ENCODE measurements at places on chromosomes 4 and X.
A peak's percentile ranks its signal among the peaks of the same experiment; 100 is the strongest.

DNA sequence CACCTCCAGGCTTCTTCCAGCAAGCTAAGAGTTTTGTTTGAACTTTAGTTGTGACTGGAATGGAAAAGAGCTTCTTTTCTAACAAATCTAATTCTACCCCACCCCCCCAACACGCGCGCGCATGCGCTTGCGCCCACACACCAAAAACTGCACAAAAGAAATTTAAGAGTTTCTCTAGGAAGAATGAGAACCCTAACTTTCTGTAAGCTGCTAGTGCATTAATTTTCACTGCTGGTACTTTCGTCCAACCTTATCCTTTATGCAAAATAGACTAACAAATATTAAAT, 9.0 kb upstream of the INTU start:
- no peak for DNase-seq

GRCh38 chr4:140098455-140099160, 55.4 kb downstream of the MAML3 start:
- DNase-seq, result no peak

- DNase-seq, result no peak
Measured at GRCh38 chr4:115152965-115153364, 39.5 kb upstream of the NDST4 start.

DNA sequence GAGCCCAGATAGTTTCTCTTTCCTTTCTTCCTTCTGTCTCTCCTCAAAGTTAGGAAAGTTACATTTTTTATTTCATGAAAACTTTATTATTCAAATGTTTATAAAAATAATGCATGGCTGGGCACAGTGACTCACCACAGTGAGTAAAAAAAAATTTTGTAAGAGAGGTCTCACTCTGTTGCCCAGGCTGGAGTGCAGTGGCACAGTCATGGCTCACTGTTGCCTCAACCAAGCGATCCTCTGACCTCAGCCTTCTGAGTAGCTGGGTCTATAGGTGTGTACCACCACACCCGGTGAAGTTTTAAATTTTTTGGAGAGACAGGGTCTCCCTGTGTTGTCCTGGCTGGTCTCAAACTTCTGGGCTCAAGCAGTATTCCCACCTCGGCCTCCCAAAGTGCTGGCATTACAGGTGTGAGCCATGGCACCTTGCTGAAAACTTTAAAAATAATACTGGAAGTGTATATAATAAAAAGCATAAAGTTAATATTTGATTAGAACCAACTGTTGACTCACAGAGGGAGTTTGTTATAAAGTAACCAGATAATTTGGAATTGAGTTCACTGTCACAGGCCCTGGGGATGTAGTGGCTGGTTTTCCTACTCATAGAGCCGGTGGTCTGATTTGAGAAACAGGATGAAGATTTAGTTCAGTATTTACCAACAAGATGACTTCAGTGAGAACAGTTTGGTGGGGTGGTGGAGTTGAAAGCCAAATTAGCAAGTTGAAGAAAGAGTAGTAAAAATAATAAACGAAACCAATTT, 18.0 kb downstream of the CMC4 start:
- no peak for DNase-seq

GRCh38 chr4:23060776-23061175, 368.0 kb downstream of the GBA3 start:
- DNase-seq, result no peak

- DNase-seq, result no peak
Measured at GRCh38 chrX:141787655-141788054, 50.5 kb upstream of the MAGEC3 start.

- DNase-seq, result no peak
Measured at GRCh38 chrX:48737940-48738339, 23.6 kb upstream of the GLOD5 start.

DNA sequence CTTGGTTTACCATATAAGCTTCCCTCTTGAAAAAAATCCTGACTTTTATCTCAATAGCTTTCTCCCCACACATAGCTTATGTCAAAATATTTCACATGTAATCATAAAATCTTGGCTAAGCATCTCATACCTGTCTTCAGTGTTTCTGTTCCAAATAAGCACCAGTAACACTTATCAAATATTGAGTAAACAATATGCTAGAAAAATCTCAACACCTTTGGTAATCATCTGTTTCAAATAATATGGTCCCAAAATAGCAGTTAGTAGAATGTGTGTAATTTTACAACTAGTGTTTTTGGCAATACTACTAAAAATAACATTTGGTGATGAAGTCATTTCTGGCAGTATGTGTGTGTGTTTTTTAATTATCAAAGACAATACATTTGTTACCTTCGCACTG, 2138.2 kb downstream of the PCDH7 start:
- no peak for DNase-seq

GRCh38 chrX:34655501-34656455, 1.3 kb downstream of the TMEM47 start:
- DNase-seq, result no peak

- DNase-seq, result no peak
Measured at GRCh38 chrX:50941638-50942037, 31.1 kb downstream of the BMP15 start.

DNA sequence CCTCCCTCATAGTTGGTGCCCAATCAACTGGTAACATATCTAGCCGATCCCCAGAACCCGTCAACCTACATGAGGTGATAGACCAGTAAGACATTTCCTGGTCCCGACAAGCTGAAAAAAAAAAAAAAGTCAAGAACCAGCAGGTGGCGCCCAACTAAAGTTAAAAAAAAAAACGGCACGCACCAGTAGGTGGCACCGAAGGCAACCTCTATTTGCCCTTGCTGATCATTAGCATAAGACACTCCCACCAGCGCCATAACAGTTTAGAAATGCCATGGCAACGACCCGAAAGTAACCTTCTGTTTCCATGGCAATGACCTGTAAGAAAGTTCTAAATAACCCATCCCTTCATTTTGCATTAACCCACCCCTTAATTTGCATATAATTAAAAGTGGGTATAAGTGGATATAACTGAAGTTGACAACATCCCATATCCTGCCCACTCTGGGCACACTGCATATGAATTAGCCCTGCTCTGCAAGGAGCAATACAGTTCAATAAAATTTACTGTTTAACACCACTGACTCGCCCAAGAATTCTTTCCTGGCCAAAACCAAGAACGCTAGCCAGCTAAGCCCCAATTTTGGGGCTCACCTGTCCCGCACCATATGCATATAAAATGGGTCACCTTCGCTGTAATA, 83.9 kb upstream of the SPANXB1 start:
- peak; percentile 62 for DNase-seq

DNA sequence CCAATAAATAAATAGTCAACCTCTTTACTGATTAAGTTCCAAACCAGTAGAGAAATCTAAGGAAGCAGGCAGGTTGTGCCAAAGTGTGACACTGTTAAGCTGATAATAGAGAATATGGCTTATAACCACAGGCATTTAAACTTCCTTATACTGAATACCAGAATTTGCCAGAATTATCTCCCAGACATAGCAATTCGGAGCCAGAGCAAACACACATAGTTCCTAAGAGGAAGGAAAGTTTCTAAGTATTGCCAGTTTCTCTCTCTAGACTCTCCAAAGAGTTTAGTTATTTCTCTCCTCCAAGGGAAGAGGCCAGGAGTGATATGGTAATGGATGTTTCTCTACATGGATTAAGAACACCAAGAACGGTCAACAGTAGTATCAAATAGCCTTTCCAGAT, 191.7 kb upstream of the CPEB2 start:
- DNase-seq, result no peak

DNA sequence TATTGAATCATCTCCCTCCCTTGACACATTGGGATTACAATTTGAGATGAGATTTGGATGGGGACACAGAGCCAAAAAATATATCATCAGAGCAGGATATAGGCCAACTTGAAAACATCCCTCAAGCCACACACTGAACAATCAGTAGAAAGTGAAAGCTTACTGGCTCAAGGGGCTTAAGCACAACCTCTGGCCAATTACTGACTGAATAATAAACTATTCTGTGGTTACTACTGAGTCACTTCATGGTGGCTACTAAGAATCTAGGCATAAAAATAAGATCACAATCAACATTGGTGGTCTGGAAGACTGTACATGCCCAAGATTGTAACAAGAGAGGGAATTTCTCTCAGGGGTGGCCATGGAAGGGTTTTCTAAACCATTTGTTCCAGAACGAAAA, 27.4 kb upstream of the GPR174 start:
- no peak for DNase-seq

DNA sequence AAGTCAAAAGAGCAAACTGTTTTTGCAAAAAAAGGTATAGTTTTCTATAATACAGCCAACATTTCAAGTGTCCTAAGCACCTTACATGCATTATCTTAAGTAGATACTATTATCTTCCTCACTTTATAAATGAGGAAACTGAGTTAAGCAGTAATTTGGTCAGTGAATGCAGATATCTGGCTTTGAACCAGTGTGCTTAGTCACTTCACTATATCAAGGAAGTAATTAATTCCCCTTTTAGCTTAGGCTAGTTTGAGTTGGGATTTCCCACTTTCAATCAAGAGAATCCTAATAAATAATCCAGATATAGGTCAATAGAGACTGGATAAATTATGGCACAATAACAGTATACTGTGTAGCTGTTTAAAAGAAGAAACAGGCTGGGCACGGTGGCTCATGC, 14.8 kb downstream of the SPINK2 start:
- no peak for DNase-seq

DNA sequence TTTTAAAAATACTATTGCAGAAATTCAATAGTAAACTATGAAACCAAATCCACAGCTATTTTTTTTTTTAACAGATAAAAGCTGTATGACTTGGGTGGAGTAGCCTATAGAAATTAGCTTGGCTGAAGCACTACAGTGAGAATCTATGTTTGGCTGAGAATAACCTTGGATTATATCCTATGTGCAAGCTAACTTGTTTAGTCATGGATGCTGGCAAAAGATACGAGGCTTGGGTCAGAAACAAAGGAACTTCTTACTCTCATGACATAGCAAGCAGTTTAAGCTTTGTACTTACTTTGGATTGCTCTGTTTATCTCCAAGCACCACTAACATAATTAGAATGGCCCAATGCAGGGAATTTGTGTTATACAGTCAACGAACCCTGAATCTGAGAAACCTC, 119.2 kb upstream of the GRID2 start:
- DNase-seq, result no peak

DNA sequence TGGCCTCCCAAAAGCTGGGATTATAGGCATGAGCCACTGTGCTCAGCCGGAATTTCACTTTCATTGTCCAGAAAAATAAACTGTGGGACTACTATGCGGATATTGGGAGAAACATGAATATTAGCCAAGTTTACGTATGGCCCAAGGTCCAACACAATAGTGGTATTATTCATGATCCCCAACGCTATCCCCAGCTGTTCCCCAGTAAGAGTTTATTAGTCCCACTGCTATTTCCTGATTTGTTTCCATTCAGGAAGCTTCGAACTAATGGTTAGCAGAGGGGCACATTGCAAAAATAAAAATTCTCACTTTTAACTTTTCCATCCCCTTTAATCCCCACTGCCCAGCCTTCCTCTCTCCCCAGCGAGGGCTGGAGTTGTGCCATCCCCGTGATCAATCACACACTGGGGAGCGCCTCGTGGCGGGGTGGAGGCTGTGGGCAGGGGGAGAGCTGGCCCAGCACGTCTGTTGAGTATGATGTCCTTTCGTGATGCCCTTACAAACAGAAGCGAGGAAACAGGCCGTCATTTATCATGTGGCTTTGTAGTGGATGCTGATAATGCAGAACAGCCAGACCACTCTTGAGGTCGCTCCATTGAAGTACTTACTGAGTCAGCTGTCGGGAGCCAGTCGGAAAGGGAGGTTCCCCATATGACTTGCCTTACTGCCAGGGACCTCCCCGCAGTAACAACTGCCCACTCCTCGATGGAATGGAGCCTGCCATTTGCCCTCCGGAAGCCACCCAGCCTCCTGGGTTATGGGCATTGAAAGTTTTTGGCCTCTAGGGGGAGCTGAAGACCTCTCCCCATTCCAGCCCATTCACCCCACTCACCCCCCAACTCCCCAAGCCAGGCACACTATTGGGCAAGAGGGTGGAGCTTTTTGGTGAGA, 117.0 kb downstream of the KDR start:
- no peak for DNase-seq

DNA sequence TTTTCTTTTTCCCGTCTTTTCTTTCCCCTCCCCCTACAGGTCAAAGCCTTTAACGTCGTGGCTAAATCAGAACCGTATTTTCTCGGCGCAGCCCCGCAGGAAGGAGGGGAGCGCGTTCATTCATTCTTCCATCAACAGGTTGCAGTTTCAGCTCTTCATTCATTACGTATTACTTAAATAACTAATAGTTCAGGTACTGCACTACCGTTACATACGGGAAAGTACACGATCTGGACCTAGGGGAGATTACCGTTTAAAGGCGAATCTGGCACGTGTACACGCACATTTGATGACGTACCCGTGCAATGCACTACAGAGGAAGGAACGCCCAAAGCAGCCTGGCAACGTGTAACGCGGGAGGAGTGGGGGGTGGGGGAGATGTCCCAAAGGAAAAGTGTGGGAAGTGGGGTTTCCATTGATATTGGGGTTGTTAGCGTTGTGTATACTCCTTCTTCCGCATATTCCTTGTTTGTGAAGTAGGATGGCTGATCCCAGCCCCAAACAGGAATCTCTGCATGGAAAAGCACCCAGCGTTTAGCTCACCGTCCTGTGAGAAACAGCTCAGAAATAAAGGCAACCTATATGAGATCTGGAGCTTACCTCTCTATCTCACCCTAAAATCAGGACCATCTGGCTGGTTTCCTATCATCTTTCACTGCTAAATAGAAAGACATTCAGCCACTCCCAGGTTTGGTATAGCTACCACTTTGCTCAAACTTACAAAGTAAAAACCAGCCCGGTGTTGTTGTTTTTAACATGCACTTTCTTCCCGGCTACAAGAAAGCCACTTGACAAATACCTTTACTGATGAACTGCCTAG, 585 bp upstream of the SEC24D start:
- DNase-seq, result peak; percentile 71

- DNase-seq, result no peak
Measured at GRCh38 chr4:17480210-17480927, 31.5 kb downstream of the QDPR start.

GRCh38 chr4:3314706-3315260, 22.0 kb downstream of the RGS12 start:
- no peak for DNase-seq

DNA sequence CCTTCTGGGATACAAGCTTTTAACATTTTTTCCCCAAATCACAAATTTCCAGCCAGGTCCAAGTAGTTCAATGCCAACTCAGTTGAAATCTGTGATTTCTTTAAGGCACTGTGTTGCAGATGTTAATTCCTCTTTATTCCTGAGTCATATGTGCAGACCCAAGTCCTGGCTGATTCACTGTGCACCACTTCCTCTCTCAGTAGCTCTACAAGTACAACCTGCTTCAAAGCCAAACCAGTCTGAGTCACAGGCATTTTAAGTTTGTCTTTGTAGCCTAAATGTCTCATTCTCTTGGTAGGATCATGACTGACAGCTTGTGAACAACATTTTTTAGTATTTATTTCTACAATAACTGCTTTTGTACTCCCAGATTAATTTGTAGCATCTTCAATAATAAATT, 165.6 kb upstream of the S100G start:
- DNase-seq, result peak; percentile 45

DNA sequence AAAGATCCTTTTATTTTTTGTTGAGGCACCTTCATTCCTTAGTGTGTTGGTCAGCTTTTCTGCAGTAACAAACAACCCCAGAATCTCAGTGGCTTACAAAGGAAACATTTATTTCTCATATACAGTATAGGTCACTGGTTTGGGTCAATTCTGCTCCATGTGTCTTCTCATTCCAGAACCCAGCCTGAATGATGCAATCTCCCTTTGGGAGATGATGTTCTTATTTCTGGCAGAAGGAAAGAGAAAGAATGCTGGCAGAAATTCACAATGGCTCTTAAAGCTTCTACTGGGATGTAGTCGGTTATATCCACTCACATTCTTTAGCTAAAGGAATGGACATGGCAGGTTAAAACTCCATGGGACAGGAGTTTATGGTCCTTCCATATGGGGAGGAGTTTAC, 42.3 kb downstream of the IDS start:
- no peak for DNase-seq
